ENCODE measurements at places on chromosomes 6 and 20. TPM values are rescaled to one million over a fixed set of nuclear protein-coding genes. Genes with fewer than 3 reads are reported as not detected.

The ADTRP gene
- total RNA-seq: 0.66 TPM

The ADGRF5 gene
- 1.1 TPM for total RNA-seq

The MYCT1 gene
- 3.7 TPM for total RNA-seq

The TAGAP gene
- not detected for total RNA-seq

The HSPA12B gene
- total RNA-seq: 0.31 TPM

The MEP1A gene
- not detected for total RNA-seq

The ANKRD6 gene
- 12.3 TPM for total RNA-seq

The OLIG3 gene
- 0.06 TPM for total RNA-seq

The ATF6B gene
- total RNA-seq: 16.4 TPM

The AK9 gene
- total RNA-seq: 8.5 TPM

The R3HDML gene
- total RNA-seq: not detected

The TSHZ2 gene
- 4.0 TPM for total RNA-seq

The KHDC1L gene
- not detected for total RNA-seq

The DDX43 gene
- 0.68 TPM for total RNA-seq

The RALY gene
- 76.4 TPM for total RNA-seq

All from aortic smooth muscle cell (primary cell).